ENCODE measurements at places on chromosomes 5 and 9.

- no peak for DNase-seq
Observed at GRCh38 chr5:50653946-50654345, 12.5 kb upstream of the PARP8 start.

DNA sequence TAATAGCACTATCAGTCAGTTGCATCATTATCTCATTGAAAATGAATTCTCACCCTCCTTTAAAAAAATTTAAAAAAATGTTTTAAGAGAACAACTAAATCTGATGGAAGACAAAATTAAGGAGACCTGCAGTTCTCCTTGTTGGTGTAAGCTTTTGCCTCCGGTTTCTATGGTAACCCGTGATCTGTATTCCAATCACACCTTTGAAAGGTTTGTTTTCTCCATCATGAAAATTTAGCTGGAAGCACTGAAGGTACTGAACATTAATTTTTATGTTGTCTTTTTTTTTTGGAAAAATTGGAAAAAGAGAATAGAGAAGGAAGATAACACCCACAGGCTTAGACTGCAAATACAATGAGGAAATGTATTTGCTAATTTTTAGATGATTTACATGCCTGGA is 2.5 kb upstream of the BASP1 start:
- DNase-seq = no peak

- DNase-seq = no peak
Observed at GRCh38 chr5:149794041-149794440, 63.9 kb downstream of the PPARGC1B start.

- DNase-seq = no peak
Observed at GRCh38 chr5:137616046-137616445, 116.9 kb upstream of the SPOCK1 start.

DNA sequence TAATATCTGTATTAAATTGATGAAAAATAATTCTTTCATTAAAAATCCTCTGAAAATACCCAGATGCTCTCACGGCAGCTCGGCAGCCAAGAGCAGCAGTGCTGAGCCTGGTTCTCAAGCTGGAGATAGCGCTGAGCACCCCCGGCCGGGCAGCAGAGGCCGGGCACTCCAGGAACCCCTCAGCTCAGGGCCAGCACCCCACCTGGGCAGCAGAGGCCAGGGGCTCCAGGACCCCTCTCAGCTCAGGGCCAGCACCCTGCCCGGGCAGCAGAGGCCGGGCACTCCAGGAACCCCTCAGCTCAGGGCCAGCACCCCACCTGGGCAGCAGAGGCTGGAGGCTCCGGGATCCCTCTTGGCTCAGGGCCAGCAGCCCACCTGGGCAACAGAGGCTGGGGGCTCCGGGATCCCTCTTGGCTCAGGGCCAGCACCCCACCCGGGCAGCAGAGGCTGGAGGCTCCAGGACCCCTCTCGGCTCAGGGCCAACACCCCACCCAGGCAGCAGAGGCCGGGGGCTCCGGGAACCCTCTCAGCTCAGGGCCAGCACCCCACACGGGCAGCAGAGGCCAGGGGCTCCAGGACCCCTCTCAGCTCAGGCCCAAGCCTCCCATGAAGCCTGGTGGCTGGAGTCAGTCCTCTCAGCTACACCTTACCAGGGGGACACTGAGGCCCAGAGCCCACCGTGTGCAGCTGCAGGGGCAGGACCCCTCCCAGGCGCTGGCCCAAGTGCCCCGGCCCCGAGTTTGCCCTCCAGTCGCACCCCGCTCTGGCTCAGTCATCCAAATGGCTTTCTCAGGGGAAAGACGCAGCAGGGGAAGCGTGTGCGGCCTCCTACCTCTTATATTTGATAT is 21.7 kb downstream of the CLPTM1L start:
- peak; percentile 19 for DNase-seq

DNA sequence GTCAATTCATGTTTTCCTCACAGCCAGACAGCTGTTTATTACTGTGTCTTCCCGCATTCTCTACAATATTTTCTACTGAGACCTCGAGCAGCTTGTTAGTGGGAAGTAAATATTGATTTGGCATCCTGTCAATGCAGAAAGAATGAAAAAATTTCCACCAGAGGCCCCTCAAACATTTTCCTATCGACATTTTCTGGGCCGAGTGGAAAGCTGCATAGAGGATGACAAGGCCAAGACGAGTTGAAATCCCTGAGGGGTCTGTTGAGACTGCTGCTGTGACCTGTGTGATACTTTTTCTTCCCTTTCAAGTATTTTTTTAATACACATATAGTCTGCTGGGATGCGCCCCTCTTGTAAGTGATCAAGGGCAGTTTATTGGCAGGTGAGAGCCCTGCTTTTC is 91.4 kb upstream of the SH3GL2 start:
- no peak for DNase-seq

DNA sequence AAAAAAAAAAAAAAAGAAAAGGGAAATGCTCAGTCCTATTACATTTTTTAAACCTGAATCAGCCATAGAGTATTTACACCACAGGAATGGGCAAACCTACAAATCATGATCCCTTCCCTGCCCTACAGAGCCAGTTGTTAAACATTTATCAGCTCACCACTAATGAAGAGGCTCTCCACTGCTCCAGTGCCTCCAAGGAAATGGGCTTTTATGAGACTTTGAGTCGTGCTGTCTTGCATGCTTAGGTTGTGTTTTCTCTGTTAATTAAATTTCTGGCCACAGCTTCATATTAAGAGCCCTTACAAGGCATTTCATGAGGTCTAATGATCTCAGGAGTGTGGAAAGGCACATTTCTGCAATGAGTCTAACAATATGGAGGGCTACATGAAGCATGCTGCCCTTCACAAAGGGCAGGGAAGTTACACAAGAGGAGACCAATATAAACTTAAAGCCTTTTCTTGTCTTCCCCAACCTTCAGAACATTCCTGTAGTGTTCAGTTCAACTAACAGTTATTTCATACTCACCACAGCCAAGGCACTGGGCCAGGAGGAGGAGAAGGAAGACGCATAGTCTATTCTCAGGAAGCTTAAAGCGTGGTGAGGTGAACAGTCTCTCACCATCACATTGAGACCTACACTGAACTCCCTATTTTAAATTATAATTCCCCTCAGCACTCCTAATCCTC is 140.1 kb upstream of the ABCA1 start:
- DNase-seq = no peak

- no peak for DNase-seq
Observed at GRCh38 chr9:107100591-107100990, 182.5 kb upstream of the RAD23B start.

GRCh38 chr9:136137321-136138265 is 18.9 kb upstream of the TMEM250 start:
- no peak for DNase-seq

DNA sequence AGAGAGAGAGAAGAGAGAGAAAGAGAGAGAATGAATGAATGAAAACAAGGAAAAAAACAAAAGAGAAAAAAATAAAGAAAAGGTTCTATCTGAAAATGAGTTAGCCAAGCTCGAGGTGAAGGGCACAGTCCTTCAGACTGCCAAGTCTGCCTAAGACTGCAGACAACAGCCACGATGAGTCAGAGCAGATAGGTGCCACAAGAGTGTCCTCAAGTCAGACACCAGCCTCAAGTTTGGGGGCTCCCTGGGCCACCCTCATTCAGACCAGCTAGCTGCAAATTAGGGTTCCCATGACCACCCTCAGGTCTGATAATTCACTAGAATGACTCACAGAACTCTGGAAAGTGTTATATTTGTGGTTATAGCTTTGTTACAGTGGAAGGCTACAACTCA is 13.9 kb upstream of the HABP4 start:
- DNase-seq = no peak

GRCh38 chr5:178287091-178287790 is 54.6 kb upstream of the PHYKPL start:
- DNase-seq = no peak

DNA sequence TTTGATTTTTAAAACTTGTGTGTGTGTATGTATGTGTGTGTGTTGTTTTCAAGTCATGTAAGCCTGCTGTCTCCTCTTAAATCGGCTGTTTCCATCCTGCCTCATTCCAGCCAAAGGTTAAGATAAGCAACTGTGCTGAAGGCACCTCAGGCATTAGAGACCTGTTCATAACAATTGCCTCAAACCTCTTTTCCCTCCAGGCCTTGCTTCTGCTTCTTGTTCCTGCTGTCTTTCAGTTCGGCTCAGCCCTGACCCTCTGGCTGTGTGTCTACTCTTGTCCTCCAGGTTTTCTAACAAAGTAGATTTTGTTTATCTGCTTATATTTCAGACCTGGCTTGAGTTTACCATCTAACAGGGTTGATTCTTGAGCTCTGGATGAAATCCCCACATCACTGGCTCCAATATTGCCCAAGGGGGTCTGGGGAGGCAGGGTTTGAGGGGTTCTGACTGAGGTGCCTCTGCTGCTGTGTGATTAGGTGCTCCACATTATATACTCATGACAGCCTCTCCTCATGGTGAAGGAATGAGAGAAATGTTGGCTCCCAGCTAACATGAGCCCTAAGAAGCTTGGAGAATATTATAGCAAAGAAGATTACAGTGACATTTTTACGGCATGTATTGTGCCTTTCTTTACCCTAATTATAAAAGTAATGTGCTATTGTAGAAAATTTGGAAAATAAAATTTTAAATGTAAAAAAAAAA is 229.7 kb upstream of the PIK3R1 start:
- DNase-seq = no peak

GRCh38 chr9:129181246-129181645 is 3.2 kb upstream of the IER5L start:
- no peak for DNase-seq

GRCh38 chr9:17894501-17895160 is 315.8 kb downstream of the SH3GL2 start:
- DNase-seq = no peak

GRCh38 chr9:4831119-4831518 is 38.4 kb downstream of the RCL1 start:
- no peak for DNase-seq

GRCh38 chr9:17191082-17191481 is 56.2 kb downstream of the CNTLN start:
- DNase-seq = no peak

DNA sequence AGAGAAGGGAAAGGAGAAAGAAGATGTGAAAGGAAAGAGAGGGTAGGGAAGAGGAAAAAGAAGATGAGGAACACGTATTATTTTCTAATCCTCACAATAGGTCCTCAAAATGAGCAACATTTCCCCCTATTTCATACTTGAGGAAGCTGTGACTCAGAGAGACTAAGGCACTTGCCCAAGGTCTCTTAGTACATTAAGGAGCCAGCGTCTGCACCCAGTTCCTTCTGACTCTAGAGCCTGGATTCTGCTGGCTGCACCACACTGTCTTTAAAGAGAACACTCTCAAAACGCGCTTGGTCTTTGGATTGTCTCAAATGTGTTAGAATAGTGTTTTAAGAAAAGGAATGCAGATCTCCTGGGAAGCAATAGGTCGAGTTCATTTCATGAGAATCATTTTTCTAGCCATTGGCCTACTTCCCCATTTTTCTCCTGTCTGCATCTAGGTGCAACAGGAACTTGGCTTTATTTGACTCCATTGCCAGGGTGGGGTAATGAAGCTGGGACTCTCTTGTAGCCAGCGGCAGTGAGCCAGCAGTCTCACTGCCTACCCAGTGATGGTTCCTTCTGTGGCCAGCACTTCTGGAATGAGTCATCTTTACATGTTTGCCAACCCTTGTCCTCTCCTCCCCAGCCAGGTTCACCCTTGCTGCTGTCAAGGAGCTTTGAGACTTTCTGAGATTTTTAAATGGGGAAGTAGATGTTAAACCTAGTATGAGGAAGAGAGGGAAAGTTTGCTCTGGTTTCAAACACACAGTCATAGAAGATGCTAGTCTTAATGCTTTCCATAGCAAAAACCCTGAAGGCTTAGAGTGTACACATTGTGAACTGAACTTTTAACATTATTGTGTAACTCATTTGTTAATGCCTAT is 82.7 kb downstream of the DOCK8 start:
- DNase-seq = peak; percentile 29

DNA sequence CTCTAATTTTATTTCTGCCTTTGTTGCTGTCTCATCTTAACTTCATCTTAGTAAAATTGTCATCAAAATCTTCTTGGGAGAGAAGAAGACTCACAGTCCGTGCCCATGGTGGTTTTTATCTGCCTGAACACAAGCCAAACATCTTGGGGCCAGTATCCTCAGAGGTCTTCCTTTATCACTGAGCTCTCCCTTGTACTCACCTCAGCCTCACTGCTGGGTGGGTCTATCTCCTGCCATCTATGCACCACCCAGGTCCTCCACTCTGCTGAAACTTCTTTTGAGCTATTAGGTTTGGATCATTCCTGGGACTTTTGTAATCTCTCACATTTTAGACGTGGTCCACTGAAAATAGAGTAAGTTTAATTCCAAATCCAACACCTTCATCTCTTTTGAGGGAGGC is 116.3 kb upstream of the EPB41L4A start:
- DNase-seq = no peak

DNA sequence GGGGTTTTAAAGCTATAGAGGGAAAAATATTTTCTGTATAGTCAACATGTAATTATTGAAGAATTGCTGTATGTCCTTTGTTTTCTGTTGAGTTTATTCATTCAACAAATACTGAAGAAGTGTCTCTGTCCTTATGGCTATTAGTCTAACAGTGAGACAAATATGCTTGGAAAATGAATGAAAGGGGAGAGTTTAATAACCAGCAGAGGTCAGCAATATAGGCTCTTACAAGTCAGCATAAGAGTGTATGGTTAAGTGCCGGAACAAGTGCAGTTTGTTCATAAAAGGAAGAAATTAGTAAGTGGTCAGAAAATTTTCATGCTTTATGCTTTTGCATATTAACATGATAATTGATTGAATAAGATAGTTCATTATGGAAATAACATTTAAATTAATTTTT is 3.6 kb downstream of the SCAMP1 start:
- DNase-seq = no peak

GRCh38 chr9:108467161-108467560 is 388.6 kb downstream of the ACTL7B start:
- DNase-seq = no peak

DNA sequence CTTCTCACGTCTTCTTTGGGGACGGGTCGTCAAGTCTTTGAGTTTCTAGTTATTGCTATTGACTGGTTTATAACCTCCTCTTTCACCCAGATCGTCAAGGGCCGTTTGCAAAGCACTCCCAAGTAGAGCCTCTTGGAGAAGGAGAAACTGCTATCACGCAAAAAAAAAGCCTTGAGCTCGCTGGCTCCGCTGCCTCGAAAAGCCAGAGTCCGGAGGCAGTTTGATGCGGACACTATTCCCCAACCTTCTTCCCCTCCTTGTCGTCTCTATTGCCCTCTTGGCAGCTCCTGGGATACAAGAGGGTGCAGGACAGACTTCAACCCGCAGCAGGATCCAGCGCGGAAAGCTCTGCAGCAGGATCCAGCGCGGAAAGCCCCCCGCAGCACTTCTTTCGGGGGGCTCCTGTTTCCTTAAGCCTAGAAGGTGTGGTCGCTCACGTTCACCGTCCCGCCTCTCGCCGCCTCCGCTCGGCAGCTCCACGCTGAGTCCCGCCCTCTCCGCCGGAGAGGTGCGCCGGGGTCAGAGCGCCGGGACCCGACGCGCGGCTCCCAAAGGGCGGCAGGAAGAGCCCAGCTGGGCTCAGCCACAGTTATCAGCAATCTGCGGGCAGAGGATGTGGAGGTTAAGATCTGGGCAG is at the start of gene PCDHAC1:
TSS of gene PCDHAC1 (plus strand) at position 494 of the 637 bp plus-strand sequence. CDS start 594 bp downstream, outside the sequence.
- DNase-seq = no peak

- no peak for DNase-seq
Observed at GRCh38 chr5:56126487-56127179, 106.5 kb downstream of the ANKRD55 start.

- DNase-seq = no peak
Observed at GRCh38 chr9:112421771-112422222, 41.9 kb downstream of the HSDL2 start.

Measured in activated naive CD4-positive, alpha-beta T cell treated with anti-CD3 and anti-CD28 coated beads, Interleukin-2, amount 10 ng/mL, durations not matched to agents 7 days and 5 days (primary cell).